Endothelial cell (in vitro differentiated cells): ENCODE measurements at places on chromosomes 7 and 10.

DNA sequence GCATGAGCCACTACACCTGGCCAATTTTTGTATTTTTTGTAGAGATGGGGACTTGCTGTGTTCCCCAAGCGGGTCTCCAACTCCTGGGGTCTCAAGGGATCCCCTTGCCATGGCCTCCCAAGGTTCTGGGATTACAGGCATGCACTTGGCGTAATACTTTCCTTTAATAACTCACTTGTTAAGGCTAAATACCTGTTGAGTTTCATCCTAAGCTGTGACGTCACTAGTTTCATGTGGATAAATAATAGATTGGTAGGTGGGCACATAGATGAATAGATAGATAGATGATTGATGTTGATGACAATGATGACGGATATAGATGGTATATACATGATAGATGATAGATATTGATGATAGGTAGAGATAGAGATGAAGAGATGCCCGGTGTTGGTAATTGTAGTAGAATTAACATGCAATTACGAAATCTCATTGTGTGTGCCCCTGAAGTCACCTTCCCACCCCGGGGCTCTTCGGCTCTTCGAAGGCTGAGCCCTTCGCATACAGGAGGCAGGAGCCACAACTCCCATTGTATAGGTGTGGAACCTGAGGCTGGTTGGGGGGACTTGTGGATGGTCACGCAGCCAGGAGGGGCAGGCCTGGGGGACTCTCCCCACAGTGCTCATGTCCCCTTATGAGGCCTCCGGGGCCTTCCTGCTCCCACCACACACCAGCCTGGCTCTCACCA is 2.6 kb downstream of the GRIFIN start:
- DNase-seq = no peak

DNA sequence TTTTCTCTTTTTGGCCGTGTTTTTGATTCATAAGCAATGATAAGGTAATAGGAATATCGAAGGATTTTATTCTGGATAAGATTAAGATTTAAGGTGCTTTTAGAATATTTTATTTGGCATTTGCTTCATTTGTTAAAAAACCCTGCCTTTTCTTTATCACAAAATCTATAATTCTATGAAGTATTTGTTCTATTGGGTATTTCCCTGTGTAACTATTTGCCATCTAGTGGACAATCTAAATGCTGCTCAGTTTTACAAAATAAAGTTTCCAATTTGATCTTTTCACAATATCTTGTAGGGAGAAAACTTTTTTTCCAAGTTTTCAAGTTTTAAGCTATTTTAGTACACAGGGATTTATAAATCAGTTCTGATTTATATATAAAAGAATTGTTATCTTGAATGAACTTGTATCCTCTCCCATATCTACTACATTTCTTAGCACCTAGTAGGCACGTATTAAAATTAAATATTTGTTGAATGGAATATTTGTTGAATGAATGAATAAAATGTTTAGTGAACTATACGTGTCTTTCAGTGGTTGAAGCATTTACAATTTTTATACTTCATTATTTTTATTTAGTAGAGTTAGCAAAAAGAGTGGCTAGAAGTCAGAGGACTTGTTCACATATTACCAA is 26.5 kb downstream of the ANKRD7 start:
- no peak for DNase-seq

DNA sequence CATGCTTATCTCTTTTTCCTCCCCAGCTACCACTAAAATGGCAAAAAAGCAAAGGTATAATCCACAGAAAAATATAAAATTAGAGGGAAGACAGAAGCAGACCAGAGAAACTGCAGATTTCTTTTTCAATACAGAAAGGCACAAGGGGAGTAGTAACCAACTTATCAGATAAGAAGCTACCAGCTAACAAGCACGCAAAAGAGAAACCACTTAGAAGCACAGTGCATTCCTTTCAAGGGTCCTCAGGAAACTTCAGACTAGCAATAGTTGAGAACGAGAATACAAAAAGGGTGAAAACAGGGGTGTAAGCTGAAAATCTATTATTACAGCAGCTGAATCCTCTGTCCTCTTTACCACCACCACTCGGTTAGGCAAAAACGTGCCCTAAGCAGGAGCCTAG is 9.9 kb upstream of the OR2A5 start:
- DNase-seq = no peak

GRCh38 chr10:122122493-122122892 is 133.5 kb downstream of the TACC2 start:
- no peak for DNase-seq

DNA sequence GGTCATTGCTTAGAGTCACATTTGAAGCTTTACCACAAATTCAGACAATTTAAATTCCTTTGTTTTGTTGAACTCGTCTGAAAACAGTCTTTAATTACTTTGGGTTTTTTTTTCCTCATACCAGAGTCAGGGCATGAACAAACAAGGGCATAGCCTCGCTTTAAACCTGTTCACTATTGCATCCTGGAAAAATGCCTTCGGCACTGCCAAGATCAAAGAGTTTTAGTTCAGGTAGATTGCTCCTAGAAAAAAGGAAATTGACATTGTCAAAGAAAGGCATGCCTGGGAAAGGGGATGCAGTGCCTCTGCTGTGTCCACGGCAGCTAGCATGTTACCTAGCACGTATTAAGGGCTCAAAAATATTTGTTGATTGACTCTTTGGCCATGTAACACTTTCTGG is 235.1 kb downstream of the ARHGAP21 start:
- no peak for DNase-seq

DNA sequence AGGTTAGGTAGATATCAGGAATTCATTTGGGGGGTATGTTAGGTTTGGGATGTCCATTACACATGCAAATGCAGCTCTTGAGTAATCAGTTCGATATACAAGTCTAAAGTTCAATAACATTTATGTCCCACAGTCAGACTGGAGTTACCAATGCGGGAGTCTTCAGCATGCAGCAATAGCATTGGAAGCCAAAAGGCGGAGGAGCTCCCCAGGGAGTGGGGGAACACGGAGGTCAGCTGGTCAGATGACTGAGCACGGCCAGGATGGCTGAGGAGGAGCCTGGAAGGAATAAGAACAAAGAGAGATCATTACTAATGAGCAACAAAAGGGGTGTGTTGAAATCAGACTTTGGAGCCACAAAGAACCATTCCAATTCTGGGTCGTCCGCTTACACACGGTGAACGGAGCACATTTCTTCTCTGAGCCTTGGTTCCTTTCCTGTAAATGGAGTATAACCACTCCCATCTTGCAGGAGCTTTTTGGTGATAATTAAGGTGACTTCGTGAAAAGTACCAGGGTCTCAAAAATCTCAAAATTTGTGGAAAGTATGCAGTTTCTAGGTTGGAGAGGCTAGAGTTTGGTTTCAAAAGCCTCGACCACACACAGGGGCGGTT is 478 bp upstream of the ZNF22 start:
- DNase-seq = no peak

- DNase-seq = no peak
Observed at GRCh38 chr10:53396876-53397275, 624.3 kb upstream of the MBL2 start.

- DNase-seq = no peak
Observed at GRCh38 chr7:38328814-38329213, 55.4 kb upstream of the TARP start.

GRCh38 chr7:75993689-75994387 is 557 bp downstream of the TMEM120A start:
- peak; percentile 42 for DNase-seq

GRCh38 chr10:90192825-90193224 is 491.4 kb downstream of the KIF20B start:
- DNase-seq = no peak

GRCh38 chr10:19654576-19654975 is 161.7 kb upstream of the PLXDC2 start:
- no peak for DNase-seq

- no peak for DNase-seq
Observed at GRCh38 chr10:130847170-130847569, 464.4 kb downstream of the TCERG1L start.

DNA sequence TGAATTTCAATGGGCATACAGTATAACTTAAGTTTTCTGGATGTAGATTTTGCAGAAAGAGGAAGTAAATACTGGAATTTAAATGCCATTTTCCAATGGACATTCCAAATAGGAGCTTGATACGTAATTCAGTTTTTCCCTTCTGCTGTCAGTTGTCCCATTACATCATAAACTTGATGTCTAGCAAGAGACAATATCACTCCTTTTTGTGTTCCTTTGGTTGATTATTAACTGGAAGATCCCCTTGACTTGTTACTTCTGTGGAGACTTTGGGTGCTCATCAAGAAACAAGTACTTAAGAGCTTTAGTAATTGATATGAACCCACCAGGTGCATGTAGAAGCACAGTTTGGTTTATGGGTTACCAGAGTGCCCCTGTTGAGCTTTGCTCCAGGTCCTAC is 116.1 kb downstream of the ST7 start:
- DNase-seq = no peak

- peak; percentile 14 for DNase-seq
Observed at GRCh38 chr7:141097430-141097829, 23.6 kb downstream of the TMEM178B start.

DNA sequence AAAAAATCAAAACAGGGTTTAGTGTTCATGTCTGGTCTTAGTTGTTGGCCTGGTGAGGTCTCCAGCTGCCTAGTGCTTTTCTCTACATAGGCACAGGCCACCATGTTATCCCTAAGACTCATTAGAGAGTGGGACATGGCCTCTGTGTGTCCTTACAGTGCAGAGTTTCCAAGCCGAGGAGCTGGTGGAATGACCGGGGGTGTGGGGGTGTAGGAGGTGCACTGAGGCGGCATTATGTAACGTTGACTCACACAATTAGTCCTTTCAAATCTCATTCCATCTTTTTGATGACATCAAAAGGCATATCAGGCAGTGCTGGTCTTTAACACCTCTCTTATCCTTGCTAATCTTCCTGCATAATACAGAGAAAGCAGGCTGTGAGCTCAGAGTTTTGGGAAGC is 71.3 kb downstream of the MTPN start:
- no peak for DNase-seq

- no peak for DNase-seq
Observed at GRCh38 chr10:4865945-4866661, 40.1 kb downstream of the AKR1E2 start.

DNA sequence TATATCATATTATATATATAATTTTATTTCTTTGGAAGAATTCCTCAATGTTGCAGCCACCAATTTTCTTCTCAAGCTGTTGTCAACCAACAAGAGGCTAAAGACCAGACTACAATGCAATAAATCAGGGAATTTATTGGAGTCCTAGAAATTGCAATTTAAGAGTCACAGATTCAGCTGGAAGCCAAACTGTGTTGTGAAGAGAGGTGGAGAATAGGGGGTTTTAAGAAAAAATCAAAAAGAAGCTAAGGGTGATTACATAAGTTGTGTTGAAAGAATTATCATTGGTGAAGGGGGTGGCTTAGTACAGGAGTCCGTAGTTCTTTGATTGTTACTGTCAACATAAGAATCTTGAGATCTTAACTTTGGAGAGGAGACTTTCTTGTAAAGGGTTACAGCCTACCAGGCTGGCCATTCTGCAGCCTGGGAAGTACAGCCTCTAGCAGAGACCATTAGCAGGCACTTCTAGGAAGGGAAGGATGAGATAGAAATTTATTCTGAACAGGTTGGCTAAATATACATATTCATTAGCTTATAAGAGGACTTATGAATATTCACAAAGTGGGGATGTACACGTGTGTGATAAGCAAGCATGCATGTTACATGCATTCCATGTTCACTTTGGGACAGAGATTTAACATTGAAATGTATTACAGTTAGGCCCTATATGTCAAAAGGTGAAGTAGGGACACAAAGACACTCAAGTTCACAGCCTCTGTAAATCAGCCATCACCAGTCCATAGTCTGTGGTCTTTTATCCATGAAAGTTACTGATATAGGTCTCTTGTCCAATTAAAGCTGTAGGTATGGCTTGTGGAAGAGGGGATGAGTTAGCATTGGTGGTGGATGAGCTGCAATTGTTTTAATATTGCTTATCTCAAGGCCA is 8.3 kb upstream of the TMEM168 start:
- DNase-seq = no peak

DNA sequence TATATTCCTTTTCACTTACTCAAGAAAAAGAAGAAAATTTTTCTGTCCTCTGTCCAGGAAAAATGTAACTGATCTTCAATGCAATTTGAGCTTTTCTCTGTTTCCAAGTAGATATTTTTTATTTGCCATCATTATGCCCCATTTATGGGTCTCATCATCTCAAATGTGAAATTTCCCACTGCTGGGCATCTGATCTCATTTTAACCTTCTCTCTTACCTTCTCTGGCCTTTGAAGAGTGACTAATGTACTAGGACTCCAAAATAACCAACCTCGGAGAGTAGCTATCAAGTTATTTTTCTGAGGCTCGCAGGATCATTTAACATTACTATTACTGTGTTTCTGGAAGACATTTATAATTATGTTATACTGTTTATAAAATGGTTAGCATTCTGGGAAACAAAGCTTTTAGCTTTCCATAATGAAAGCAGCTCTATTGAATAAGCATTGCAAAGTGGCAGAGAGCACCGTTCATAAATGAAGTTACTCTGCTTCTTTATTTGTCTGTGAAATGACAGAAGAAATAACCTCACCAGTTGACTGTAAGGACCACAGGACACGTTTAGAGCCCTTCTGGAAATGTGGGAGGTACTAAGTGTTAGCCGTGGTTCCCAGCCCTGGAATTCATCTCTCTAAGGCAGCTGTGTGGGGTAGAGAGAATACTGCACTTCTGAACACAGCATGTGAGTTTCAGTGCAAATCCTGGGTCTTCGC is 33.3 kb upstream of the NMT2 start:
- DNase-seq = no peak

GRCh38 chr10:48550071-48550691 is 54.7 kb downstream of the ARHGAP22 start:
- DNase-seq = no peak

GRCh38 chr7:157337316-157338149 is 729 bp downstream of the DNAJB6 start:
- peak; percentile 65 for DNase-seq

GRCh38 chr10:71998119-71998839 is 34.1 kb downstream of the CHST3 start:
- DNase-seq = no peak

DNA sequence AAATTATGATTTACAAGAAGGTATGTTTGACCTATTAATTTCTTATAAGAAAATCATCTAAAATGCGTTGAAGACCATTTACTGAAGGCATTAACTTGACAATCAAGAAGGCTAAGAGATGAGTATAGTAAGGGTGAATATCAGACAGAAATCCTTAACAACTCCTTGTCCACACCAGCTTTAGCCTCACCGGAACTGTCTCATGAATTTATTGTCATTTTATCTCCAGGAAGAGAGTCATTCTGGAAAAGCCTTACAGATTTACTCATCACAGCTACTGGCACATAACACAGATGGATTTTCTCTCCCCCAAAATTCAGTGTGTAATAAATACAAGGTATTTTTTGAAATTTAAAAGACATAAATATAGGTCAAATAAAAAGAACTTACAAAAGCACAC is 129.4 kb upstream of the LSM8 start:
- DNase-seq = no peak
